ENCODE measurements at places on chromosomes 16 and 17.
A peak's percentile ranks its signal among the peaks of the same experiment; 100 is the strongest.

GRCh38 chr16:55035956-55036355, 105.3 kb downstream of the IRX5 start:
- no peak for DNase-seq

- peak; percentile 94 for DNase-seq
Observed at GRCh38 chr17:66963909-66964771, at the start of gene CACNG4. Gene CACNG4 (plus strand): TSS chr17:66964707. CDS start chr17:66964912, 205 bp downstream.

DNA sequence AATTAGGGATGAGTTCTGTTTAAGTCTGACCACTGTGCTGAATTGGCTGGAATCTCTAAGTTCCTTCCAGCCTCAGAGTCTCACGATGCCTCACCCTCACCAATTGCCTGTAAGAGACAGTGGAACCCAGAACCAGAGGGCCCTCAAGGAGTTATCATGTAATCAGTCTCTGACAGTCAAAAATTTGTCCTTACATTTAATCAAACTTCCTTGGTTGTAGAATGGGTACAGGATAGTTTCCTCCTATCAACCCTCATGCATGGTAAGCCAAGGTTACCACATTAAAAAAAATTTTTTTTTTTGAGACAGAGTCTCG, 83.2 kb downstream of the CDK5R1 start:
- no peak for DNase-seq

DNA sequence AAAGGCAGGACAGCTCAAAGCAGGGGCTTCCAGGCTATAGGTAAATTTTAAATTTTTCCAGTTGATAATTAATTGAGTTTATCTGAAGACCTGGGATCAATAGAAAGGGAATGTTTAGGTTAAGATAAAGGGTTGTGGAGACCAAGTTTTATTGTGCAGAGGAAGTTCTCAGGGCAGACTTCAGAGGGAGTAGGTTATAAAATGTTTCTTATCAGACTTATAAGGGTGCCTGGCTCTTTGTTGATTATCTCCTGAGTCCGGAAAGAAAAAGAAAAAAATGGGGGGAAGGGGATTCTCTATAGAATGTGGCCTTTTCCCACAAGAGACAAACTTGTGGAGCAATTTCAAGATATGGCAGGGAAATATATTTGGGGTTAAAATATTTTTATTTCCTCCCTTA, 15.9 kb downstream of the SLC46A1 start:
- no peak for DNase-seq

All from H7 (cell line).